Liver (tissue), 10 donors: ENCODE measurements at places on chromosomes 6 and 20. TPM values are rescaled to one million over a fixed set of nuclear protein-coding genes. Genes with fewer than 3 reads are reported as not detected.

The OR2J3 gene
- total RNA-seq = not detected

DNA sequence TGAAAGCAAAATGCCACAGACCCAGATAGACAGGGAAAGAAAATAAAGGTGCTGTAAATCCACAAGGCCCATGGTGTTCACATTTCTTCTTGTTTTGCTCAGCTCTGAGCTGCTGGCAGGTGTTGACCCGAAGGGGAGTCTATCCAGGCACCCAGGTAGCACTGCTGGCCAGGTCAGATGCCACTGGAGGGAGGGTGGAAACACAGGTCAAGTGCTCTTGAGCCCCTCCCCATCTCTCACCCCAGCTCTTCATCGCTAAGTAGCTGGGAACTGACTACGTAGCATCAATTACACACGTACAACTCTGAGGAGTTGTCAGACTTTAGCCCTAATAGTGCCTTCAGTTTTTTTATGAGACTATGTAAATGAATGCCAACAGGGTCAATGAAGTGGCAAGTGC is 287.8 kb upstream of the QKI start:
- no peak overlapping the region for H3K27ac ChIP-seq
- H3K4me1 ChIP-seq = no peaks in the 10 kb centered on the region
- H3K27me3 ChIP-seq = no peaks in the 10 kb centered on the region
- H3K4me3 ChIP-seq = no peak overlapping the region

- no peaks in the 10 kb centered on the region for H3K27me3 ChIP-seq
- no peak for DNase-seq
- H3K27ac ChIP-seq = no peak overlapping the region
- H3K36me3 ChIP-seq = no peaks in the 10 kb centered on the region
These were observed 33.6 kb downstream of the MYLK4 start for GRCh38 chr6:2716936-2717700.

DNA sequence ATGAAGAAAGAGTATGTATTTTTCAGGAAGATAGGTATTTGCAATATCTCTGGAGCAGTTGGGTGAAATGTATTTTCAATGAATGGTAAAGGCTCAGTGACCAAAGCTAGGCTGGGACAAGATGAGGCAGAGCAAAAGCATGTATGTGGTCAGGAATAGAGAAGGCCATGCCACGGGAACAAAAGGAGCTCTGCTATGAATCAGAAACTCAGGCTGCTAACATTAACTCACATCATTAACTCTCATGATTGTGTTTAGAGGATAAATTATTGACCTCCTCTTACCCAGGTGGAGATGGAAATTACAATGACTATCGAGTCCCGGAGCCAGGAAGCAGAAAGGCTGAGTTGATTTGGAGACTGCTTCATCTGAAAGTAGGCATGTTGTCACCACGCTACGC is 220.2 kb downstream of the FUT9 start:
- no peak overlapping the region for H3K4me3 ChIP-seq
- no peak for DNase-seq
- no peaks in the 10 kb centered on the region for H3K36me3 ChIP-seq
- H3K4me1 ChIP-seq = no peaks in the 10 kb centered on the region
- no peak overlapping the region for H3K27ac ChIP-seq

DNA sequence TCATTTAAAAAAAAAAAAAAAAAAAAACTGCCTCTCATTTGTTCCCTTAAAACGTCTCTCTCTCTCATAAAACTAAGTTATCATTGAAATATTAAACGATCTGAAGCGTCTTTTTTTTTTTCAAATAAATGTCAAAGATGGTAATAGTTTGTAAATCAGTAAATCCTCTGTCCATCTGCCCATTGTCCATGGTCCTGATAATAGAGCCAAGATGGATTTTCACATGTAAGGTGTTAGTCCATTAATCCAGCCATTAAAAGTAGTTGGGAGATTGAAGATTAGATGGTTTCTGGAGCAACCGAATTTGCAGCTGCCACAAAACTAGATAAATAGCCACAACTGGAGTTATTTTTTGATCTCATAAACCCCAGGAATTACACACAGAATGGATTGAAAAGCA is 145.8 kb upstream of the SNX9 start:
- H3K27me3 ChIP-seq = no peaks in the 10 kb centered on the region
- no peaks in the 10 kb centered on the region for H3K4me1 ChIP-seq
- DNase-seq = no peak

DNA sequence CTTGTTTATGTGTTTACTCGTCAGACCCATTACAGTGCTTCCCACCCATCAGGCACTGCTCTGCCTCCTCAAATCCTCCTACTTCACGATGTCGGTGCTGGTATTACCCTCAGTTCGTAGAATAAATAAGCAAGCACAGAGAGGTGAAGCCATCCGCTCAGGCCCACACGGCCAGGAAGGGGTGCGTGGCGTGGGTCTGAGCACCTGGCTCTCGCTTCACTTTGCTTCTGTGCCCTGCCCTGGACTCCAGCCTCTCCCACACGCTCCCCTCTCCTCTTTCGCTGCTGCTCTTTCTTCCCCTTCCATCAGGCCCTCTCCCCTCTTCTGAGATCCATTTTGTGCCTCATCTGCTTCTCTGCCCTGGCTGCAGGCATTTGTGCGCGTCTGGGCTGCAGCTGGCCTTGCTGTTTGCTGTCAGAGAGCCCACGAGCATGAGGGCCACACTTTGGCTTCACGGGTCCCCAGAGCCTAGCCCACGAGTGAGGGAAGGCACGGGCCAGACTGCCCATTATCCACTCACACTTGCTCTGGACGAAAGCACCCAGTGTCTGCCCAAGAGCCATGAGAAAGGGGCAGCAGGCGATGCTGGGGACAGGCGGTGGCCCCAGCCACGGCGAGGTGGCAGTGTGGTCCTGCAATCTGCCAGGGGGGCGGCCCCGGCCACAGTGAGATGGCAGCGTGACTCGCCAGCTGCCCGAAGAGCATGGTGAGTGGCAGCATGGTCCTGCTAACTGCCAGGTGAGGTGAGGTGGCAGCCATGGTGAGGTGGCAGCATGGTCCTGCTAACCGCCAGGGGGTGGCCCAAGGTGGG is 96.2 kb upstream of the MPC1 start:
- no peaks in the 10 kb centered on the region for H3K27me3 ChIP-seq
- peaks cover 7% of the 10 kb centered on the region for H3K36me3 ChIP-seq

The CTNNBL1 gene
- total RNA-seq = 21.2 TPM

- no peak overlapping the region for H3K4me3 ChIP-seq
- no peaks in the 10 kb centered on the region for H3K4me1 ChIP-seq
- H3K27ac ChIP-seq = no peak overlapping the region
- H3K27me3 ChIP-seq = no peaks in the 10 kb centered on the region
- DNase-seq = no peak
These were observed 146.0 kb upstream of the PHACTR1 start for GRCh38 chr6:12570461-12571030.

The TLDC2 gene
- total RNA-seq = 0.33 TPM

DNA sequence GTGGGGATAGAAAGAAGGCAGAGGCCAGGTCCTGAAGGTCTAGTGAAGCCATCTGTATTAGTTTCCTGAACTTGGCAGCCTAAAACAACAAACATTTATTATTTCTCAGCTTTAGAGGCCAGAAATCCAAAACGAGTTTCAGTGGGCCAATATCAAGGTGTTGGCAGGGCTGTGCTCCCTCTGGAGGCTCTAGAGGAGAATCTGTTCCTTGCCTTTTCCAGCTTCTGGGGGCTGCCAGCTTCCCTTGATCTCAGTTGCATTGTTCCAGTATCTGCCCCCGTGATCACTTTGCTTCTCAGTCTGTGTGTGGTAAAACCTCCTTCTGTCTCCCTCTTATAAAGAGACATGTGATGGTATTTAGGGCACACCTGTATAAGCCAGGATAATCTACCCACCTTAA is 82.4 kb downstream of the MAFB start:
- no peak overlapping the region for H3K27ac ChIP-seq
- H3K36me3 ChIP-seq = no peaks in the 10 kb centered on the region
- no peak for DNase-seq
- H3K4me3 ChIP-seq = no peak overlapping the region
- H3K4me1 ChIP-seq = no peaks in the 10 kb centered on the region

DNA sequence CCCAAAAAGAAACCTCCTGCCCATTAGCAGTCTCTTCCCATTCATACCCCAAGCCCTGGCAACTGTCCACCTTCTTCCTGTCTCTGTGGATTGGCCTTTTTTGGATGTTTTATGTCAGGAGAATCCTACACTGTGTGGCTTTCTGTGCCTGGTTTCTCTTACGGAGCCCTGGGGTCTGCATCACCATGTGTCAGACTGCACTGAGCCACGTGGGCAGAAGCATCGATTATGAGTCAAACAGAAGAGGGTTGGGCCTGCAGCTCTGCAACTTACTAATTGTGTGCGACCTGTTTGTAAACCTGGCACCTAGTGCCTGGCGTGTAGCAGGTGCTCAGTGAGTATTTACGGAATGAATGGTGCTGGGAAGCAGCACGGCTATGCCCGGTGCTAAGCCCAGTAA is 62.6 kb downstream of the IGF2R start:
- no peaks in the 10 kb centered on the region for H3K27me3 ChIP-seq
- H3K36me3 ChIP-seq = peaks cover 27% of the 10 kb centered on the region
- no peak for DNase-seq

- no peaks in the 10 kb centered on the region for H3K36me3 ChIP-seq
- DNase-seq = no peak
- H3K27ac ChIP-seq = no peak overlapping the region
- no peak overlapping the region for H3K4me3 ChIP-seq
- no peaks in the 10 kb centered on the region for H3K4me1 ChIP-seq
- H3K27me3 ChIP-seq = peaks cover 7% of the 10 kb centered on the region
These were observed 142.7 kb downstream of the PTPRT start for GRCh38 chr20:43046966-43047365.

- H3K4me3 ChIP-seq = no peak overlapping the region
- H3K27ac ChIP-seq = no peak overlapping the region
- no peaks in the 10 kb centered on the region for H3K36me3 ChIP-seq
- no peaks in the 10 kb centered on the region for H3K27me3 ChIP-seq
These were observed 125.0 kb upstream of the RPS6KA2 start for GRCh38 chr6:166752097-166752496.

- H3K27ac ChIP-seq = no peak overlapping the region
- H3K27me3 ChIP-seq = no peaks in the 10 kb centered on the region
- no peaks in the 10 kb centered on the region for H3K36me3 ChIP-seq
- no peak overlapping the region for H3K4me3 ChIP-seq
These were observed 242.5 kb downstream of the ERMARD start for GRCh38 chr6:169993861-169994481.

GRCh38 chr6:158361961-158362669 is 49.9 kb downstream of the TULP4 start:
- no peaks in the 10 kb centered on the region for H3K4me1 ChIP-seq
- H3K27me3 ChIP-seq = no peaks in the 10 kb centered on the region
- no peak for DNase-seq
- no peak overlapping the region for H3K4me3 ChIP-seq
- H3K27ac ChIP-seq = no peak overlapping the region

GRCh38 chr6:140160909-140161308 is 786.5 kb upstream of the CITED2 start:
- DNase-seq = no peak
- H3K4me3 ChIP-seq = no peak overlapping the region
- H3K4me1 ChIP-seq = no peaks in the 10 kb centered on the region
- H3K27me3 ChIP-seq = no peaks in the 10 kb centered on the region
- no peak overlapping the region for H3K27ac ChIP-seq

DNA sequence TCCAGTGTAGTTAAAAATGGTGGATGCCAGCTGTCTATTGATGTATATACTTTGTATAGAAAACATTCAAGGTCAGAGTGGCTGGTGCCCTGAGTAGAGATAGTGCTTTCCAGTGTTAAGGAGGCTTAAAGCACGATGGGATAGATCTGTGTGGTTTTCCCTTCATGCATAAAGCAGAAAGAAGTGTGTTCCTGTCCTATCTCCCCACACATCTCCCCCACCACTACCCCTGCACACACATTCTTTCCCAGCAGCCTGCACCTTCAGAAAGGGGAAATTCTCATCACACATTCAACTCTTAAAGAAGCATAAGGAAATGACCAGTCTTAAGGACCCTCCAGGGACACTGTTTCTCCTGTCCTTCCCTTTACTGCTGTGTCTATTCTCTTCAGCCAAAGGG is 221.7 kb upstream of the TAB2 start:
- H3K4me3 ChIP-seq = no peak overlapping the region
- H3K27me3 ChIP-seq = no peaks in the 10 kb centered on the region
- no peak for DNase-seq
- no peaks in the 10 kb centered on the region for H3K4me1 ChIP-seq

The DDX39B gene
- total RNA-seq = 151 TPM

DNA sequence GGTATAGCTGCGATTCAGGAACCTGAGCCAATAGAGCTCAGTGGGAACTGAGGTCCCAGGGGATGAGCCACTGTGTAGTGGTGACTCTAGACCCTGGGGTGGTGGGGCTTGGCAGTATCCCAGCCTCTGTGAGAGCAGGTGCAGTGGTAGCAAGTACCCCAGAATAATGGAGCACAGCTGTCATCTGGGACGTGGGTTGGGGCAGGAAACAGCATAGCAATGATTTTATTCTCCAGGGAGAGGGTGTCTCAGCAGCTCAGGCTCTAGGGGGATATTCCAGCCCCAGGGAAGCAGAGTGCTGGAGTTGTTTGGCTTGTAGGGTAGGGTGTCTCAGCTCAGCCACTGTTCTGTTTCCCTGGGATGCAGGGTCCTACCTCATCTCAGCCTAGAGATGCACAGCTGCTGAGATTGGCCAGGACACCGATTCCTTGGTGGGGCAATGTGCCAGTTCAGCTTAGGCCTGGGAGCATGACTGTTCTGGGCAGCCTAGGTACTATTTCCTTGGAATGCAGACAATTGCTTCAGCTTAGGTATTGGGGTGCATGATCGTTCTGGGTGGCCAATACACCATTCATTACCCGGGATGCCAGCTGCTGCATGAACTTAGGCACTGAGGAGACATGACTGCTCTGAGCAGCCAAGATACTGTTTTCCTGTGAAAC is 34.0 kb upstream of the NUP153 start:
- no peak overlapping the region for H3K4me3 ChIP-seq
- no peak overlapping the region for H3K27ac ChIP-seq
- no peak for DNase-seq
- no peaks in the 10 kb centered on the region for H3K27me3 ChIP-seq

DNA sequence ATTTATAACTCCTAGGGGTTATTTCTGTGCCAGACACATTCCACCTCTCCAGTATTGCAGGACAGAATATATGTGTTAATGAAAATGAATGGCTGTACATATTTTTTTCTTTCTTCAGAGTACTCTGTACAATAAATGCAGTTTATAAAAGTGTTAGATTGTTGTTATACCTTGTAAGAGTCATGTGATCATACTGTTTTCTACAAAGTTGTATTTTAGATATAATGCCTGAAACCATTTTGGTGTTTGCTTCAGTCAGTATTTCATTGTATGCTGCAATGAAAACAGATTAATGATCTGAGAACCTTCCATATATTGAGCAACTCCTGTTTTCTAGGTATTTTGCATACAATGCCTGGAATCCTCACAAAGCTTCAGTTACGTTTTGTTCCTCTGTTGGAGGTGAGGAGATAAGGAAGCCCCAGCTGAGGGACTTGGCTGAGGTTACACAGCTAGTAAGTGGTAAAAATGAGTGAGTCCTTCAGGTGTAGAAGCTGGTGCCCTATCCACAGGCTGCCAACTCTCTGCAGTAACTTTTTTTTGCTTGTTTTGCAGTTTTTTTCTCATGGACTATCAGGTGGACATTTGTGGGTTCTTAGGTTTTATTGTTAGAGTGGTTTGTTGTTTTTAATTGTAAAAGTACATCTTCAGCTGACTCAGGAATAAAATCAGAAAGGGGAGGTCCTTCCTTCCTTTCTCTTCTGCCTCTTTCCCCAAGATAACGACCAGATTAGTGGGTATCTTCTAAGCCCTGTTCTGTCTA is 11.6 kb downstream of the PDCD2 start:
- H3K27ac ChIP-seq = no peak overlapping the region
- peaks cover 59% of the 10 kb centered on the region for H3K36me3 ChIP-seq
- H3K4me1 ChIP-seq = no peaks in the 10 kb centered on the region
- no peaks in the 10 kb centered on the region for H3K27me3 ChIP-seq
- no peak for DNase-seq

- H3K36me3 ChIP-seq = no peaks in the 10 kb centered on the region
- no peaks in the 10 kb centered on the region for H3K27me3 ChIP-seq
- peaks cover 8% of the 10 kb centered on the region for H3K4me1 ChIP-seq
- H3K4me3 ChIP-seq = no peak overlapping the region
These were observed 38.7 kb downstream of the CNKSR3 start for GRCh38 chr6:154471609-154472362.
